ENCODE measurements at places on chromosomes 2 and 18.

- peaks cover 21% of the 10 kb centered on the region for H3K36me3 ChIP-seq
- peak; percentile 6 for DNase-seq
- peaks cover 29% of the 10 kb centered on the region for H3K4me1 ChIP-seq
- no peaks in the 10 kb centered on the region for H3K27me3 ChIP-seq
- peak overlapping the region; percentile 95 for H3K4me3 ChIP-seq
Measured at GRCh38 chr2:151289972-151290866, 751 bp upstream of the NMI start.

DNA sequence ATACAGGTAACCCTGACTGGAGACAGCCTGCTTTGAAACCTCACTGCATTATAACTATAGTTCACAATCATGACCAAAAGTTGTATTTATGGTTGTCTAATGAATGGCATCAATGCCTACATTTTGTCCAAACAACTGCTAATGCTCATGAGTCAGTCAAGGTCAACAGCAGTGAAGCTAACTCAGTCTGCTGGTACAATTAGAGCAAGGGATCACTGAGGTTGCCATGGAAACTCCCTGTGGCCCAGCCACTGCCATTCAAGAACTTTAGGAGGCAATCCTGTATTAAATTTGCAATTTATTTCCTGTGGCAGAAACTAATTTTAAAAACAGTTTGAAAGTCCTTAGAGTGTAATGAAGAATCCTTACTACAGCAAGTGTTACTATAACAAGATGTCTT, 185.1 kb upstream of the SMAD7 start:
- DNase-seq: no peak
- peaks cover 11% of the 10 kb centered on the region for H3K36me3 ChIP-seq
- no peaks in the 10 kb centered on the region for H3K4me1 ChIP-seq
- H3K27ac ChIP-seq: no peak overlapping the region
- H3K27me3 ChIP-seq: no peaks in the 10 kb centered on the region
- H3K4me3 ChIP-seq: no peak overlapping the region

- peaks cover 8% of the 10 kb centered on the region for H3K4me1 ChIP-seq
- no peak overlapping the region for H3K27ac ChIP-seq
- no peaks in the 10 kb centered on the region for H3K36me3 ChIP-seq
- no peak for DNase-seq
- H3K4me3 ChIP-seq: no peak overlapping the region
Measured at GRCh38 chr2:10084223-10084865, 4.1 kb upstream of the CYS1 start.

- peaks cover 6% of the 10 kb centered on the region for H3K36me3 ChIP-seq
- H3K4me1 ChIP-seq: no peaks in the 10 kb centered on the region
- no peak overlapping the region for H3K27ac ChIP-seq
- peaks cover 24% of the 10 kb centered on the region for H3K27me3 ChIP-seq
- no peak overlapping the region for H3K4me3 ChIP-seq
Measured at GRCh38 chr18:76475450-76476194, 19.4 kb downstream of the ZNF516 start.

GRCh38 chr2:47205576-47206141, 50.6 kb upstream of the STPG4 start:
- H3K27me3 ChIP-seq: peaks cover 32% of the 10 kb centered on the region
- no peaks in the 10 kb centered on the region for H3K4me1 ChIP-seq
- H3K4me3 ChIP-seq: no peak overlapping the region
- no peaks in the 10 kb centered on the region for H3K36me3 ChIP-seq
- DNase-seq: no peak
- no peak overlapping the region for H3K27ac ChIP-seq
